ENCODE measurements at places on chromosomes 6 and 20.
A peak's percentile ranks its signal among the peaks of the same experiment; 100 is the strongest.

DNA sequence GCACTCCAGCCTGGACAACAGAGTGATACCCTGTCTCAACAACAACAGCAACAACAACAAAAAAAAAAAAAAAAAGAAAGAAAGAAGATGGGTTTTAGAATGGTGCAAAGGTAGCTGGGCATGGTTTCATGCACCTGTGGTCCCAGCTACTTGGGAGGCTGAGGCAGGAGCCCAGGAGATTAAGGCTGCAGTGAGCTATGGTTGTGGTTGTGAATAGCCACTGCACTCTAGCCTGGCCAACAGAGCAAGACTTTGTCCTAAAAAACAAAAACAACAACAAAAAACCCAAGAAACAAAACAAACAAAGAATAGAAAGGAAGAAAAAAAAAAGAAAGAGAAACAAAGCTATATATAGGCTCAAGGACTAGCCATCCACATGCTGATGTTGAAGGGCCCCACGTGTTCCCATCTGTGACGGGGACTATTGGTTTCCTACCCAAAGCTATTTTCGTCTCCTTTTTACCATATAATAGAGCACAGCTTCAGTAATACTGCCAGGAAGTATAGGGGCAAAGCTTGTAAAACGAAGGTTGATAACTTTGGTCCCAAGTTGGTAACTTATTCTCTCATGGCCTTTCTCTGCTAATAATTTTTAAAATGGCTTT lies 7.9 kb upstream of the EEF1E1 start:
- DNase-seq, result no peak

DNA sequence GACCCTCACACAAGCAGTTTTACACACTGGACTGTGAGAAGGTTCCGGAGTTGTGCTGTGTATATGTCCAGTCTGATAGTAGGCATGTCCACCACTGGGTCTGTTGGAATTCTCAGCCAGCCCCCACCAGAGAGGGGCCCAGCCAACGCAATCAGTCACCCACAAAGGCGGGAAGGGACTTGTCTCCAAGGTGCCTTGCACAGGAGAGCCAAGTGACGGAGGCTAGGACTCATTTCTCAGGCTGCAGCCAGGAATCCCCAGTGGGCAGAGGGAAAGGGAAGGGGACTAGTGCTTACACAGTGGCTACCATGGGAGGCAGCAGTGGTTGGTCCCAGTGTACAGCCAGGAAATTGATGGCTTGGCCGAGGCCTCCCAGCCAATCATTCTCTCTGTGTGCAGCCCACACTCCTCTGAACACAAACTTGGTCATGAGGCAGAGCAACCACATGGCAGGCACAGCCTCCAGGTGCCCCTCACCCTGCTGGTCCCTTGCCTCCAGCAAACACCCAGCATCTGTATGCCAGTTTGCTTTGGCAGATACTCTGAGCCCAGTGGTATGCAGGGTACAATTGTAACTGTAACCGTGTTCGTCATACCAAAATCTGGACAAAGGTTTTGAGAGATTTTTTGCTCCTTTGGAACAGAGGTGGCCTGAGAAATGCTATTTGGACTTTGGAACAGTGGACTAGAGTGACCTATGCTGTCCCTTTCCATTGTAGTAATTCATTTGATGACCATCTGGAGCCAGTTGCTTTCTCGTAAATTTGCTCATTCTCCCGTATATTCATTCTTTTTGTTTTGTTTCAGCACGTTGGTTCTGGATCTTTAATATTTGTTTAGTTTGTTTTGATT lies 72.9 kb upstream of the MYL9 start:
- DNase-seq, result no peak

DNA sequence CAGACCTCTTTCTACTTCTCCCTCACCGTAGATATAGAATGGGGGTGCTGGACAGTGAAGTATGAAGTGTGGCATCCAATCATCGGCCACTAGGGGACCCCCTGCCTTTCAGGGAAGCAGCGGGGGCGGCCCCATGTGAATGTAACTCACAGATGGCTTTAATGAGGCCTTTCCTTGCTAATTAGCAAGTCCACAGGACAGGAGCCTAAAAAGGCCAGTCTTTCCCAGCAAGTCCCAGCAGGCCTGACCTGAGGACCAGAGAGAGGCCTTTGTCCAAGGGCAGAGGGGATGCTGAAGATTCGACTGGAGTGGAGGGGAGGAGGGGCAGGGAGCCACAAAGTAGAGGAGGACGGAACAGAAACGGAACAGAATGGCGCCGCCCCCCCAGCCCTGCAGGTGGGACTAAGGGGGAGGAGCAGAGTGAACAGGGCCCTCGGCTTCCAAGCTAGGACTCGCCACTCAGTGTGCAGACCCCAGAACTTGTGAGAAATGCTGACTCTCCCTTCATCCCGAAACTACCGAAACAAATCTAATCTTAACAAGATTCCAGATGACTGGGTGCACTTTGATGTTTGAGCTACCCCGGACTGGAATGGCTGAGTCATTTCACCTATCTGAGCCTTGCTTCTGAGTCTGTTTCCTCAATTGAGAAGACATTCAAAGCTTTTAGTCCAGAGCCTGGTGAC lies 5.8 kb downstream of the C6orf132 start:
- peak; percentile 16 for DNase-seq

DNA sequence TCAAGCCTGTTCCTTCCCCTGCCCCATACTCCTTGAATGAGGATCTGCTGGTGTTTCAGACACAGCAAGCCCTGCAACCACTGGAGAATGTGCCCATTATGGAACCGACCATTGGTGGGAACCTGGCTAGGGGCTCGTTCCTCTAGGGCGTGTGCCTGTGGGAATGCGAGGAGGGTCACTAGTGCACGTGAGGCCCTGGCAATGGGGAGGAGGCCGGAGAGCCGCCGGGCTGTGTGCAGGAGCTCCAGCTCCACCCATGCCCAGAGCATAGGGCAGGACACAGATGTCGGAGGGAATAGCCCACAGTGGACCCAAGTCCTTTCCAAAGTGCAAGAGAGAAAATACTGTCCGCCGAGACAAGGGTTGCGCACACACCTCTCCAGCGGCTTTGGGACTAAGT lies 99.3 kb downstream of the ERMARD start:
- no peak for DNase-seq

- DNase-seq, result no peak
Measured at GRCh38 chr6:80003826-80004172, 650 bp upstream of the TTK start.

DNA sequence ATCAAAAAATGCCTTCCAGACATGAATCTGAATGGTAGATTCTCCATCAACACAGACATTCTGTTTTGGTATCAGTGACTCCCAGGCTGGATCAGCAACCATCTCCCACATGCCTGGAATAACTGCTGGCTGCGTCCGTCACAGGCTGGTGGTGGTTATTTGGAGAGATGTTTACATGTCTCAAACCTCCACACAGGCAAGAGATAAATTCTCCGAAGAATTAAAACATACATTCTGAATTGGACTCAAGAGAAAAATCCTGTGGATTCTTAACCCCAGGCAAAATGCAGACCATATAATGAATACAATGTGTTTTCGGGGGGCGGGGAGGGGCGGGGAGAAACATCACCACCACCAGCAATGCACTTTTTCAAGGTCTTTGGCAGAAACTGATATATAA lies 108.2 kb downstream of the THBS2 start:
- DNase-seq, result no peak

DNA sequence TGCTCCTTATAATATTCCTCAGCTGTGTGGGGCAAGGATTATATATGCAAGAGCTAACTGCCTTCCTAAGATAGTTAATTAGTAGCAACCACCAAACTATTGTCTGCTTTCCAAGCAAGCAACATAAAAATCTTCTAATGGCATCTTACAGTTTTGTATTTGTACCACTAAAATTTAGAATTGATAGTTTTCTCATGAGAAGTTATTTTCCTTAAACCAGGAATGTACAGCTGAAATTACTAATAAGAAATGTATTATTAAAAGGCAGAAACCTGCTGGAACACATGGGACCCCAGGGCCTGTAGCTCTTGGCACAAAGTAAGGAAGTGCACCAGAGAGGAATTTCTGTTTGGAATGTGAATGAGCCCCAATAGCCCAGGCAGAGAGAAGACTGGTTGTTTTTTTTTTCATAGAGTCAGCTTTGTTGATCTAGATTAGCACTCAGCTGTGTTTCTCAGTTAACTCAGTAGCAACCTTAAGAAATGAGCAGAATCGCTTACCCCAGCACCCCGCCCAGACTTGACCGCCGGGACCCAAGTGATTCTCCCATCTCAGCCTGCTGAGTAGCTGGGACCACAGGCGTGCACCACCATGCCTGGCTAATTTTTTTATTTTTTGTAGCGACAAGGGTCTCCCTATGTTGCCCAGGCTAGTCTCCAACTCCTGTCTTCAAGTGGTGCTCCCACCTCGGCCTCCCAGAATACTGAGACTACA lies 2.6 kb downstream of the MGME1 start:
- DNase-seq, result no peak

DNA sequence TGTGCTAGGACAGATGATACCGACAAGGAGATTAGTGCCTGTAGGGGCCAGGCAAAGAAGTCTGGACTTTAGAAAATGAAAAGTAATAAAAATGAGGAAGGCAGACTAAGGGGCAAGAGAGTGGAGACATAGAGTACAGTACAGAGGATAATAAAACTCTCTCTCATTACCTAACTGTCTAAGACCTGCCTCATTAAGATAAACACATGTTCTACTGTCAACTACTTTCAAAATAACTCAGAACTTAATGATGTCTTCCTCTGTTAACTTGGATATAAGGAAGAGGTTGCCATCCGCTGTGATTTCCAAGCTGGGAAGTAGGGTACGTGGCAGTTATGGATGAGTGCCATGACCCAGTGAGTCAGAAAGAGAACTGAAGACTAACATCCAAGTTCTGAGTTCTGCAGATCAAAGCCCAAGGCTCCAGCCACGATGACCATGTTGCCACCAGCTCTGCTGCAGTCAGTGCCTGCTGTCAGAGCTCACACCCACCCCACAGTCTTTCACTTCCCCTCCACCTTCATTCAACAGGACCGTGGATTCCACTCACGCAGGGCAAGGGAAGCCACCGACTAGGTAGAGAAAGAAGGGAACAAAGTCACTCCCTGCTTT lies 81.8 kb downstream of the KIF16B start:
- peak; percentile 70 for DNase-seq
